ENCODE measurements at places on chromosomes 3 and 15.

DNA sequence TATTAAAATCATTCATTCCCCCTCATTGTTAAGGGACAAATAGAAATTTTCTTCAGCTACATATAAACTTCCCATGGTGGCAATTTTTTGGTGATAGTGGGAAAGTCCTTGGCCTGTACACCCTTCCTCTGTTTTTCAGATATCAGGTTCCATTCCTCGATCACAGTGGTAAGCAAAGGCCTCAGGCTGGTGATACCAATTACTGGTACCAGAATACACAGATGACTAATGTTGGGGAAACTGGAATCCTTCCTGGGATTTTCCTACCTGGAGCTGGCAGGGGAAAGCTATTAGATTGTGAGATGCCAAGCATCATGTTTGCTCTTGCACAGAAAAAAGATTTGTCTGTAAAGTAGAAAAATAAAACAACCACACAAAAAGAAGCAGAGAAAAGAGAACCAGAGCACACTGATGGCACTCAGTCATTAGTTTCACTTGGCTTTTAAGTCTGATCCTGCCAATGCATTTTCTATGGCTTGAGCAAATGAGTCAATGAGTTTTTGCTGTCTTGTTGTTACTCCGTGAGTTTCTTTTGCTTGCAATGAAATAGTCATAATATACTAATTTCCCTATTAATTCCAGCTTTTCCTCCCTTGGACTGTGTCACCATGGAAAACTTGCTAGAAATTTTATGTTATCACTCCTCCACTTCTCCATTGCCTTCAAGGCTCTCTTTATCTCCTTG is 795.0 kb downstream of the ROBO1 start:
- DNase-seq = no peak

DNA sequence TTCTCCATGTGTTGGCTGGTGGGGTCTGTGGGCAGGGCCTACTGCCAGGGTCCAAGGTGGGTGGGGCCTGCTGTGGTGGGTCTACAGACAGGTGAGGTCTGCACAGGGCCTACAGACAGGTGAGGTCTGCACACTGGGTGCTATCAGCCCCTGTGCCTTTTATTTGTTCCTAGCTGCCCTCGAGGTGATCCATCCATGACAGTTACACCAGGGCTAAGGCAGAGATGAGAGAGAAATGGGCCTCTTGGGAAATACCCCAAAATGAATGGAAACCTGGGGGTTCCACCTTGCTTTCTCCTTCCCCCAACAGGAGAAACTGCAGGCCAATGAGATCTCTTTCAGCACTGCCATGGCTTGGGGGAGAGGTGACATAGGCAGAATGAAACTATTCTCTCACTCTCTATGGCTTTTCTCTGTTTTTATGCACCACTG is 36.4 kb downstream of the CFAP100 start:
- DNase-seq = no peak

DNA sequence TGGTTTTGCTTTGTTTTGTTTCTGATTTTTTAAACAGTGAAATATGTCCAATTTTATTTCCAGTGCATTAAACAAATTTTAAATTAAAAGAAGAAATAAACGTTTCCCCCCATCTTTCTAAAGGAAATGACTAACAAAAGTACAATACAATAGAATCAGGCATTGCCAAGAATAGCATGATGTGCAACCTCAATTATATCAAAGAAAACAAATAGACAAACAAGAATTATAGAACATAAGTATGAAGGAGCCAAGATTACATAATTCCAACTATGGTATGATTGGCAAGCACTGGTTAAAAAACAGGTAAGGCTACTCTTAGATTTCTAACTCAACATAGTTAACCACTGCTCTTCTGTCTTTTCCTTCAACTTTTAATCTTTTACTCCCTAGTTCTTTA is 26.4 kb downstream of the TIGIT start:
- DNase-seq = no peak

- DNase-seq = no peak
Measured at GRCh38 chr3:188926741-188927511, 244.8 kb upstream of the TPRG1 start.

DNA sequence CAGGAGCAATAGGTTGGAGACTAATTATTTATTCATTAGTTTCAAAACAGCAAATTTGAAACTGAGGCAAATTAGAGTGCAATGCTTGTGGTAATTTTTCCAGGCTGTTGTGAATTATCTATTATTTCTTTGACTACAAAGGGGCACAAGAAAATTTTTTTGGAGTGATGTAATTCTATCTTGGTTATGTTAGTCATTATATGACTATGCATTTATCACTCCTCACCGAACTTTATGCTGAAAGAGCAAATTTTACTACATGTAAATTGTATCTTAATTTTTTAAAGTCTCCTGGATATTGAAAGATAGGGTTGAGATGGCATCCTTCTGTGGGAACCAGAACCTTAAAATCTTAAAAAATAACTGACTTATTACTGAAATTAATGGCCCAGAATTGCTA is 320.0 kb upstream of the ROBO1 start:
- no peak for DNase-seq
